T-helper 1 cell treated with Interleukin-12 subunit alpha and Interleukin-12 subunit beta and Interleukin-4 antibody, amounts not matched to agents 30 ng/mL and 1 ng/mL, for 36 hours (primary cell): ENCODE measurements at places on chromosomes 1 and 21. TPM values are rescaled to one million over a fixed set of nuclear protein-coding genes. Genes with fewer than 3 reads are reported as not detected.

CYP4X1 gene
- total RNA-seq: not detected in 2 replicates

ST6GALNAC5 gene
- total RNA-seq: not detected in 2 replicates

KRTAP13-1 gene
- not detected in 2 replicates for total RNA-seq

TMEM125 gene
- total RNA-seq: not detected in 2 replicates

MCOLN3 gene
- total RNA-seq: 12.0 and 12.3 TPM in 2 replicates

KRTAP19-3 gene
- total RNA-seq: not detected in 2 replicates

SPRR2B gene
- total RNA-seq: not detected in 2 replicates

C8B gene
- total RNA-seq: not detected in 2 replicates

SLAMF7 gene
- 56.4 and 60.1 TPM in 2 replicates for total RNA-seq

SH3D21 gene
- total RNA-seq: 6.5 and 7.2 TPM in 2 replicates

RHOU gene
- total RNA-seq: 8.8 TPM in 2 replicates

BATF3 gene
- 65.8 and 75.3 TPM in 2 replicates for total RNA-seq

LRRC38 gene
- not detected in 2 replicates for total RNA-seq

DISC1 gene
- 14.0 and 14.9 TPM in 2 replicates for total RNA-seq

IGSF21 gene
- not detected in 2 replicates for total RNA-seq

SAMD11 gene
- not detected in 2 replicates for total RNA-seq

TMEM240 gene
- total RNA-seq: 0.39 and 0.63 TPM in 2 replicates

HES3 gene
- not detected in 2 replicates for total RNA-seq

SPRR2A gene
- not detected in 2 replicates for total RNA-seq

CD48 gene
- total RNA-seq: 228 and 235 TPM in 2 replicates

TCEA3 gene
- 4.9 and 5.5 TPM in 2 replicates for total RNA-seq

RUNX1 gene
- 58.5 and 58.6 TPM in 2 replicates for total RNA-seq
